ENCODE measurements at places on chromosomes 12 and 14.
A peak's percentile ranks its signal among the peaks of the same experiment; 100 is the strongest.

DNA sequence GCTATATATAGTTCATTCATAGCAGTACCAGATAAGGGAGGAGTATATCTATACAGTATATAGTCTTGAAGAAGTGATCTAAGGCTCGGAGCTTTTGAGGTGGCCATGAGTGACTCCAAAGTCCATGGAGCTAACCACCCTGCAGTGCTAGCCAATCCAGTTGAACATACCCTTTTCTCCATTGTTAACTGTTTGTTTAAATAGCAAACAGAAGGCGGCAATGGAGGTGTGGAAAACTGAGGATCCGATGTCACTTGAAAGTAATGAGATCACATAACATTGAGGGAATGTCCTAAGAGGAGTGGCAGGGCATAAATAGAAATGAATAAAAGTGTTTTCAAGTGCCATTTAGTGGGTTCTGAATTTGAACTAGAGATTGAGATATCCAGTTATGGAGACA is 12.4 kb upstream of the SNAPC1 start:
- DNase-seq, result no peak

DNA sequence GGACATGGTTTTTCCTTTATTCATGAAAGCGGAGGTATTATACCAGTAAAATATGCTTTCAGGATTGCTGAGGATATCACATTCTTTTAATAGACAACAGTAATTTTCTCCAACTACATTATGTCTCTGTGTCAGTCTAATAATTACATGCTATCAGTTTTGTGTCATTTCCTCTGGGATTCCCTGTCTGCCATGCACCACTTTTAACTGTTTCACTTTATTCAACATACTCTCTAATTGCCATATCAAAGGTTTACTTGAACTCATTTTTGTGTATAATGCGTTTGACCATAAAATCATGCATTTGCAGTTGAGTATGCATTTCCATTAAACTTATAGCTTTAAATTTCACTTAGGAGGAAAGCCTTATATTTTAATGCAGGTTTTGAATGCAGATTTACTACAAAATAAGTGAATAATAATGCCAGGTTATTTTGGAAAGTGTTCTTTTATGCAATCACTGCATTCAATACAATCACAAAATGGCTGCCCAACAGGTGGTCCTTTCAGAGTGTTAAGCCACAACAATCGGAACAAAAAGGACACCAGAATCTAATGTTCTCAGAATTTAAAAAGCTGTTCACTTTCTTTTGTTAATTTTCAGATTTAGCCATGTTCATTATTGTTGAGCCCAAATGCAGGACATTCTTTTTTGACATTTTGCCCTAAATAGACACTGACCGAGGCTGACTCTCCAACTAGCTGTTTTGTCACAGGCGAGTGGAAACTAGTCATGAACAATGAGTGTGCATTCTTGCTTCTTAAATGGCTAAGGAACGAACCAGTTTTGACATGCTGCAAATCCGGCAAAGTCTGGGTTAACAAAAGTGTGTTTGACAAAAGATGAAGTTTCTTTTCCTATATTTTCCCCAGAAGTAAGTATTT is 40.9 kb downstream of the MBIP start:
- DNase-seq, result no peak

GRCh38 chr12:67391034-67391433 is 121.9 kb downstream of the CAND1 start:
- DNase-seq, result no peak

GRCh38 chr12:42070036-42070435 is 74.6 kb downstream of the GXYLT1 start:
- DNase-seq, result no peak

DNA sequence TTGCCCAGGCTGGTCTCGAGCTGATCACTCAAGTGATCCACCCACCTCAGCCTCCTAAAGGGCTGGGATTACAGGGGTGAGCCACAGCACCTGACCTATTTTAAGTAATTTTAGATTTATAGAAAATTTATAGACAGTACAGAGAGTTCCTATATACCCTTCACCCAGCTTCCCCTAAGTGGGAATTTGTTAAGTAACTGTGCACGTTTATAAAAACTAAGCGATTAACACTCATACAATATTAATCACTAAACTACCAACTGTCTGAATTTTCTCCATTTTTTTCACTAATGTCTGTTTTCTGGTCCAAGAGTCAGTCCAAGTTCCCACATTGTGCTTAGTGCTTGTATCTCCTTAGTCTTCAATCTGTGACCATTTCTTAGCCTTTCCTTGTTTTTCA is 5.5 kb downstream of the IL31 start:
- no peak for DNase-seq

DNA sequence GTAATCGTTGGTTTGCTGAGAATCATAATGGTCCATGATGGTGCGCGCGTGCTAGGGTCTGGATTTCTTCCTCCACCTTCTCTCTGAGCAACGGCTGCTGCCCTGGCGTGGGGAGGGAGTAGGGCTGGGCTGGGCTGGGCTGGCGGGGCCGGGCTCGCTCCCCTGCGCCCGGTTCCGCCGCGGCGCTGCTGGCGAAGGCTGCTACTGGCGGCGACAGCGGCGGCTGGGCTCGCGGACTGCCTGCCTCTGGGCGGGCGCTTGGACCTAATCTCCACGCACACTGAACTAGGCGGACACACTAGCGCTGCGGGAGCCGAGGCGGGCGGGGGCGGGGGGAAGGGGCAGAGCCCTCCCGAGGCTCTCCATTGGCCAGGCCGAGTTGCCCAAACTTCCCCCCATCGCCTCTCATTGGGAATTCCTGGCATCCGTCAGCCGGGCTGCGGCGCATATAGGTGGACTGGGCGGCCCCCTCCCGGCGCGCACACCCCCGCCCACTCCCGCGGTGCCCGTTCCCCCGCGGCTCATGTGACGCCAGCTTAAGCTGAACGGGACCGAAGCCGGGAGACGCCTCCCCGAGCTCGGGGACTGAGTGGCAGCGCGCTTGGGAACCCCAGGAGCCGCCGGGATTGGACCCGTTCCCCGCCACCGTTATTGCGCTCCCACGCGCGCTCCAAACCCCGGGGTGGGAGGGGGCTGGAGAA is at the start of gene ACTN1:
Gene ACTN1, minus strand, starts transcription at position 282 of the 701 bp plus-strand sequence. Its CDS starts 246 bp downstream, at position 36.
- peak; percentile 37 for DNase-seq
